ENCODE measurements at places on chromosomes 6 and 20. TPM values are rescaled to one million over a fixed set of nuclear protein-coding genes. Genes with fewer than 3 reads are reported as not detected.

The MYT1 gene
- total RNA-seq = not detected

The ADGB gene
- total RNA-seq = not detected

- no peak for DNase-seq
Observed at GRCh38 chr6:162203287-162203686, 524.3 kb downstream of the PRKN start.

GRCh38 chr6:14118446-14118845 lies 874 bp downstream of the CD83 start:
- DNase-seq = no peak

The ACTL10 gene
- total RNA-seq = 1.7 TPM

The DACT2 gene
- total RNA-seq = not detected

The NOTCH4 gene
- 1.6 TPM for total RNA-seq

GRCh38 chr6:3789018-3789895 lies 37.7 kb upstream of the PXDC1 start:
- peak; percentile 79 for DNase-seq

- DNase-seq = no peak
Observed at GRCh38 chr6:92050216-92050615, 1369.1 kb downstream of the EPHA7 start.

The F13A1 gene
- not detected for total RNA-seq

DNA sequence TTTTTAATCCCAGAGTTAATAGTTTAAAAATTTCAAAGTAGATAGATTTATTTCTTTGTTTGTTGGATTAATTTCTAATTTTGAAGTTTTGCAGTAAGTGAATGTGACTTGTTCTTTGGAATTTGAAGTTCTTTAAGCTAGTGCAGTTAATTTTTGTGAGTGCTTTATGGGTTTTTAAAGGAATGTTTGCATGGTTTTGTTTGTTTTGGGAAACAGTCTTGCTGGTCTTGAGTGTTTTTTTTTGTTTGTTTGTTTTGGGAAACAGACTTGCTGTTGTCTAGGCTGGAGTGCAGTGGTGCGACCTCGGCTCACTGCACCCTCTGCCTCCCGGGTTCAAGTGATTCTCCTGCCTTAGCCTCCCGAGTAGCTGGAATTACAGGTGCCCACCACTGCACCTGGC lies 9.5 kb downstream of the PANK2 start:
- DNase-seq = peak; percentile 55

Data from fibroblast of villous mesenchyme (primary cell).